ENCODE measurements at places on chromosomes 4 and X. TPM values are rescaled to one million over a fixed set of nuclear protein-coding genes. Genes with fewer than 3 reads are reported as not detected.

DNA sequence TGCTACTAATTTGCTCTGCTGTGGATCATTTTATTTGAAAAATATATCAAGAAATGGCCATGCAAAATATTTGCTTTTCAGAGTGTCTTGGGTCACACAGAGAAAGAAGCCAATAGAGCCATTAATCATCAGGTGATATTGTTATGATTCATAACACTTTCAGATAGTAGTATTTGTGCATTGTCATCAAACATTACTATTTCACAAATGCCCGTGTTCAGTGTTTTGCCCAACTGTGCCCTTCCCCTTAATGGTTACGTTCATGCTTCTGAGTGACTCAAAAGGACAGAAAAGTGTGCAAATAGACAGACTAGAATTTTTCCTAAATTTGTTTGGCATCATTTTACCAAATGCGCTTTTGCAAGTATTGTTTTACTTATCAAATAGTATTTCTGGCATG lies 46.5 kb downstream of the PHOX2B start:
- no peak overlapping the region for H3K4me3 ChIP-seq
- H3K4me1 ChIP-seq, result no peaks in the 10 kb centered on the region
- no peaks in the 10 kb centered on the region for H3K27me3 ChIP-seq
- no peak for DNase-seq

DNA sequence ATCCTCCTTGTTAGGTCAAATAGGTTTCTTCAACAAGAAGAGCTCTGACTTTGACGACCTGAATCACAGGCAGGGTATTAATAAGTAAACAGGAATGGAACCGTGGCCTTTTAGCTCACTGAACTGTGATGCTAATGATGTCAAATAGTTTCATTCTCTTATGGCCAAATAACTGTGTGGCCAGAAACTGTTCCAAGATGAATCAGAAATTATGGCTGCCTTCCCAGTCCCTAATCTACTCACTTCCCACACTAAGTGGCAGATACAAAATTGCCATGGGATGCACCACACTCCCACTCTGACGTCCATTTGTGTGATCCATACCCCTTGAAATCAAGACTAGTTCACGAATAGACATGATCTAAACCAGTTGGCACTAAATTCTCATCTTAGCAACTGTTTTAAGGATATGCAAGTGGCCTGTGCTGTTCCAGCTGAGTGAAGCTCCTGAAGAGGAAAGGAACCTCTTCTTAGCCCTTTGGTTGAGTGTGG lies 455.4 kb downstream of the IL15 start:
- no peaks in the 10 kb centered on the region for H3K36me3 ChIP-seq
- H3K4me3 ChIP-seq, result no peak overlapping the region
- H3K27me3 ChIP-seq, result no peaks in the 10 kb centered on the region
- DNase-seq, result peak; percentile 7

- H3K36me3 ChIP-seq, result no peaks in the 10 kb centered on the region
- no peak for DNase-seq
- no peaks in the 10 kb centered on the region for H3K4me1 ChIP-seq
- H3K4me3 ChIP-seq, result no peak overlapping the region
These were observed 51.6 kb downstream of the ATP8A1 start for GRCh38 chr4:42605264-42605663.

Gene TCEAL9
- total RNA-seq, result 37.9 TPM

Gene MGARP
- total RNA-seq, result 0.78 TPM

DNA sequence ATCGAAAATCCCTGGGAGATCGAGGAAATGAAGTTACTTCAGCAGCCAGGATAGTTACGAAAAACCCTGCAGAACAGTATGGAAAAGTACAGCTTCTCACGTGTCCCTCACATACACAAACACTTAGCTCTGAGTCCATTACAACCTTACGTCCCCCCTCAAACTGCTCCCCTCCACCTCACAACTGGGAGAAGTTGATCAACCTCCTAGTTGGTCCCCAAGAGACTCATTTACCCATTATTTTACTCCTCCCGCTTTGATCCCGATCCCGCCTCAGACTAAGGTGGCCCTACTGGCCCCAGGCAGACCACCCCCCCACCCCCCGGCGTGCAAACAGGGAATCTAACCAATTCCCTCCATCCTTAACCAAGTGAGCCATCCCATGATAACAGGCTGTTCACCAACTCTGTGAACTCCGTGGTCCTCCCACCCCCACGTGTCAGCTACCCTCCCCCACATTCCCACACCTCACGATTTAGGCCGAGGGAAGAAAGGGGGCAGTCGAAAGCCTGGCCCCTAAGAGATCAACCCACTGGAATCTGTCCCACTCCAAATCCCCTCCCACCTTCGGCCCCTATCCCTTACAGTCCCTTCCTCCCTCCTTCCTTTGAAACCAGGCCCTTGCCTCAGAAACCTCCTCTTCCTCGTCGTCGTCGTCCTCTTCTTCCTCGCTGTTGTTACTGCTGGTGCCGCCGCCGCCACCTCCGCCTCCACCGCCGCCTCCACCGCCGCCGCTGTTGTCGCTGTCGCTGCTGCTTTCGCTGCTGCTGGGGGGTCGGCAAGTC lies 755 bp downstream of the ANKRD17 start:
- H3K4me1 ChIP-seq, result peaks cover 49% of the 10 kb centered on the region
- H3K27ac ChIP-seq, result peak overlapping the region; percentile 99
- H3K4me3 ChIP-seq, result peak overlapping the region; percentile 61
- DNase-seq, result no peak
- no peaks in the 10 kb centered on the region for H3K27me3 ChIP-seq

DNA sequence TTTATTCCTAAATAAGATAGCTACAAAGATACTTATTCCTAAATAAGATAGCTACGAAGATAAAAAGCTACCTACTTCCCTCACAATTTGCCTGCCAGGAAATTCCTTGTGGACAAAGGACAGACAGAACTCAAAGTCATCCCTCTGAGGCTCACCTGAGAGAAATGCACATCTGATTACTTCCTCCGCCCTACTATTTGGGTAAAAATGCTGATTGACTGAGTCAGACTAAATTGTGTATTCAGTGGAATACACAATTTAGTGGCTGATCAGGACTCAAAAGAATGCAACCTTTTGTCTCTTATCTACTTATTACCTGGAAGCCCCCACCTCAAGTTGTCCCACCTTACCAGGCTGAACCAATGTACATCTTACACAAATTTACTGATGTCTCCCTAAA lies 10.3 kb upstream of the MAGEB16 start:
- H3K4me1 ChIP-seq, result no peaks in the 10 kb centered on the region
- no peak overlapping the region for H3K4me3 ChIP-seq
- no peaks in the 10 kb centered on the region for H3K27me3 ChIP-seq
- no peak overlapping the region for H3K27ac ChIP-seq

Measured in body of pancreas (tissue), 4 donors.